ENCODE measurements at places on chromosomes 1 and 21.

- no peak for DNase-seq
These were observed 16.8 kb upstream of the MARK1 start for GRCh38 chr1:220511179-220511578.

- DNase-seq: no peak
These were observed 392.4 kb downstream of the RPS6KC1 start for GRCh38 chr1:213443415-213443814.

DNA sequence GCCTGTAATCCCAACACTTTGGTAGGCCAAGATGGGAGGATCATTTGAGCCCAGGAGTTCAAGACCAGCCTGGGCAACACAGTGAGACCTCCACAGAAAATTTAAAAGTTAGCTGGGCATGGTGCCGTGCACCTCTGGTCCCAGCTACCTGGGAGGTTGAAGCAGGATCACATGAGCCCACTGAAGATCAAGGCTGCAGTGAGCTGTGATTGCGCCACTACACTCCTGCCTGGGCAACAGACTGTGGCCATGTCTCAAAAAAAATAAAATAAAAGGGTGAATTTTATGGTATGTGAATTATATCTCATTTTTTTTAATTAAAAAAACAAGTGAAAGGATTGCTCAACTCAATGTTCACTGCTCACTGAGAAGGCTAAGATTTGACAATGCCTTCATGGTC, 8.7 kb downstream of the ARID4B start:
- DNase-seq: no peak

DNA sequence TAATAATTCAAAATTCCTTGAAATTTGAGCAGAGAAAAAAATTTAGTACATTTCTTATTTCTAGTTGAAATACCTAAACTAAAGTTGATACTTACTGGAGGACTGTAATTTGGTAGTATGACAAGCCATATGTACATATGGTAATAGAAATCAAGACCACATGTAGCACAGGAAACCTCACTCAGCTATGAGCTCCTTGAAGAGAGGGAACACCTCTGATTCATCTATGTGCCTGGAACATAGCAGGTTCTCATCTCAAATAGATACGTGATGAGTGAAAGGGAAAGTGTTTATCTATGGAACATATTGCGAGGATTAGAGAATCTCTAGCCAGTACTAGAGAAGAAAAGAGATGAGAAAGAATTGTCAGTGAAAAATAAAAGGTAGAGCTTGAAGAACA, 47.9 kb upstream of the GNG4 start:
- DNase-seq: no peak

DNA sequence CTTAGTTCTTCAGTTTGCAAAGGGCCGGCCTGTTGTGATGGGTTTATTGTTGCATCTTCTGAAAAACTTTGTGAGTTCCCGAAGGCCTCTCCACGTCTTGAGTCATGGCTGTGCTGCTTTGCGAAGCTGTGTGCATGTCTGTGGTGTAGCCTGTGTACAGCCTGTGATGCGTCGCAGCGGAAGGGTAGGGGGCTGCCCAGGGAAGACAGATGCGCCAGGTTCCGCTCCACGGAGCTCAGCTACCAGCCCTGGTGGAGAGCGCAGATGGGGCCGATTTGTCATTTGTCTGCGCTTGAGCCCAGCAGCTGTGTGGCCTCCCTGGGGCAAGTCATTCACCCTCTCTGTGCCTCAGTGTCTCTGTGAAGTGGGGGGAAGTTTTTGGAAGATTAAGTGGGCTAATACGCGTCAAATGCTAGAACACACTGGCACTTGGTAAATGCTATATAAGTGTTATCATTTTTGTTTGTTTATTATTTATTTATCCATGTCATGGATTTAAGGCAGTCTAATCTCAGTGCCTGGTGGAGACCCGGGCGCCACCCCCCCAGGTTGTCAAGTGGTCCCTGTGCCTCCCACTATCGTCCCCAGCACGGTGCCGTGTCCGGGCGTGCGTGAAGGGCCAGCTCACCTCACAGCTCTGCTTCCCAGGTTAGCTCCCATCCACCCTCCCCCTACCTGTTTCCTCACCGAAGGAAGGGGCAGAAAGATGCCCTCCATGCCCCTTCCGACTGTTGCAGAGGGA, 8.4 kb downstream of the PDE9A start:
- no peak for DNase-seq

GRCh38 chr1:186076006-186076405, 299.0 kb downstream of the TPR start:
- DNase-seq: no peak

DNA sequence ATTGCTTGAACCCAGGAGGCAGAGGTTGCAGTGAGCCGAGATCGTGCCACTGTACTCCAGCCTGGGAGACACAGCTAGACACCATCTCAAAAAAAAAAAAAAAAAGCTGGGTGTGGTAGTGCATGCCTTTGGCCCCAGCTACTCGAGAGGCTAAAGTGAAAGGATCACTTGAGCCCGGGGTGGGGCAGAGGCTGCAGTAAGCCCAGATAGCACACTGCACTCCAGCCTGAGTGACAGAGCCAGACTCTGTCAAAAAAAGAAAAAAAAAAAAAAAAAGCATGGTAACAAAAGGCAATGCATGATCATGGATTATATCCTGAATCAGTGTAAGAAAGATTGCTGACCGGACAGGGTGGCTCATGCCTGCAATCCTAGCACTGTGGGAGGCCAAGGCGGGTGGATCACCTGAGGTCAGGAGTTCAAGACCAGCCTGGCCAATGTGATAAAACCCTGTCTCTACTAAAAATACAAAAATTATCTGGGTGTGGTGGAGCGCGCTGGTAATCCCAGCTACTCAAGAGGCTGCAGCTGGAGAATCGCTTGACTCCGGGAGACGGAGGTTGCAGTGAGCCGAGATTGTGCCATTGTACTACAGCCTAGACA, 76.3 kb downstream of the RUSC1 start:
- no peak for DNase-seq

DNA sequence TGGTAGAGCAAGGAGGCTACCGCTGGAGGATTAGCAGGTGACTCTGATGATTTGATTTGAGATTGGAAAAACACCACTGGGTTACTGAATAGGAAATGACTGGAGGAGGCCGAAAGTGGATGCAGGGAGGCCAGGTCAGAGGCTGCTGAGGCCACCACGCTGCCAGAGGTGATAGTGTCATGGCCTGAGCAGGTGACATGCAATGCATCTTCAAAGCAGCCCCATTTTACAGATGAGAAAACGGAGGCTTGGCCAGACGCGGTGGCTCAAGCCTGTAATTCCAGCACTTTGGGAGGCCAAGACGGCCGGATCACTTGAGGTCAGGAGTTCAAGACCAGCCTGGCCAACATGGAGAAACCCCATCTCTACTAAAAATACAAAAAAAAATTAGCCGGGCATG, 12.8 kb downstream of the C1orf167 start:
- DNase-seq: no peak

DNA sequence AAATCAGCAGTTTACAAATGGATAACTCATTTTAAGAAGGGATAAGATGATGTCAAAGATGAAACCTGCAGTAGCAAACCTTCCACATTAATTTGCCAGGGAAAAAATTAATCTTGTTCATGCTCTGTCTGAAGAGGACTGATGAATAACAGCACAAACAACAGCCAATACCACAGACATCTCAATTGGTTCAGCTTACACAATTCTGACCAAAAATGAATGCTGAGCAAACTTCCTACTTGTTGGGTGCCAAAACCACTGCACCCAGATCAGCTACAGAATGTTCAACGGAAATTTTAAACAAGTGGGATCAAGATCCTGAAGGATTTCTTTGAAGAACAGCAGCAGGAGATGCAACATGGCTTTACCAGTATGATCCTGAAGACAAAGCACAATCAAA, 98.3 kb downstream of the COQ8A start:
- DNase-seq: no peak

DNA sequence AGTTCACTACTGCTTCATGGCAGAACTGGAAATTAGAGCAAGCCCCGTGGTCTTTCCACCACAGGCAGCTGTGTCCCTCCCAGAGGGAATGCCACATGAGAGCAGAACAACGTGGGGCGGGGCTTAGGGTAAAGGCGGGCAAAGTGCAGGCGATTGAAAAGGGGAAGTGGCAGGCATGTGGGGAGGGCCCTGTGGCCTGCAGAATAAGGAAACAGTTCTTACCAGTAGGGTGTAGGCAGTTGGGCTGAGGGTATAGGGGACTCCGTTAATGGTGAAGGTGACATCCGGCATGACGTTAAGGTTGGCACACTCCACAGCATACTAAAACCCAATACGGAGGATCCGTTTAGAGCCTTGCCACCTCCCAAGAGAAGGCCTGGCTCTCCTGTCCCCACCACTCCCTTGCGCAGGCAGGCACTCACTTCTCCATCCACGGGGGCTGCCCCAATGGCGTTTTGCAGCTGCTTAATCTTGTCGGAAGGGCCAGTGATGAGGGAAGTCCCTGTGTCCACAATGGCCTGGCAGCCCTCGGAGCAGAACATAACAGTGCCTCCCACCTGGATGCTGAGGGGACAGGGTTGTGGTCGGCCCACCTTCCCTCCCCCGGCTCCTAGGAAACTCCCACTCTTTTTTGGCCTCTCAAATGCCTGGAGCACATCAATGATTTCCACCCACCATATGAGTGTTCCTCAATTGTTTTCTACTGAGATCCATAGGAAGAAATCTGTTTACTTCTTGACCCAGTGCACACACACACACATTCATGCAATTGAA, 9.1 kb upstream of the RAB7B start:
- no peak for DNase-seq
